K562 (cell line): ENCODE measurements at places on chromosomes 5 and 9. TPM values are rescaled to one million over a fixed set of nuclear protein-coding genes. Genes with fewer than 3 reads are reported as not detected.

The IL9 gene
- total RNA-seq, result not detected in 2 replicates

The CACFD1 gene
- total RNA-seq, result 1.4 and 1.8 TPM in 2 replicates

The PFN3 gene
- total RNA-seq, result not detected in 2 replicates

The CCNI2 gene
- 0.18 TPM in 1 of 2 replicates, not detected in the other for total RNA-seq
